ENCODE measurements at places on chromosomes 2 and 18. TPM values are rescaled to one million over a fixed set of nuclear protein-coding genes. Genes with fewer than 3 reads are reported as not detected.

DNA sequence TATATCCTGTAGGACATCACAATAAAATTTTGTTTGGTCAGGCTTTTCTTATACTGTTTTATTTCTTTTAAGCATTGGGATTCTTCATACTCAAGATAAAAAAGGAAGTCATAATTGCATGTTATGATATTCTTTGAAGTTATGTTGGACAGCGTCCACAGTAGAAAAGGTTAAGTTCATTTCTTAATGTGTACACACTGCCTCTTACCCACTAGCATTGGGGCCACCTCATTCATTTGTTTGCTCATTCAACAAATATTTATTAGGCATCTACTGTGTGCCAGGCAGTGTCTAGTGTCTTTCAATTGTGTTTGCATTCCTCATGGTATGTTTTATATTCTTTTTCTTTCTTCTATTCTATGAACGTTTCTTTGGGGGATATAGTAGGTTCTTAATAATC is 70.2 kb downstream of the PTPRM start:
- no peaks in the 10 kb centered on the region for H3K36me3 ChIP-seq
- H3K4me1 ChIP-seq: peaks cover 5% of the 10 kb centered on the region
- no peak for DNase-seq
- no peaks in the 10 kb centered on the region for H3K27me3 ChIP-seq
- no peak overlapping the region for H3K27ac ChIP-seq
- H3K4me3 ChIP-seq: no peak overlapping the region

DNA sequence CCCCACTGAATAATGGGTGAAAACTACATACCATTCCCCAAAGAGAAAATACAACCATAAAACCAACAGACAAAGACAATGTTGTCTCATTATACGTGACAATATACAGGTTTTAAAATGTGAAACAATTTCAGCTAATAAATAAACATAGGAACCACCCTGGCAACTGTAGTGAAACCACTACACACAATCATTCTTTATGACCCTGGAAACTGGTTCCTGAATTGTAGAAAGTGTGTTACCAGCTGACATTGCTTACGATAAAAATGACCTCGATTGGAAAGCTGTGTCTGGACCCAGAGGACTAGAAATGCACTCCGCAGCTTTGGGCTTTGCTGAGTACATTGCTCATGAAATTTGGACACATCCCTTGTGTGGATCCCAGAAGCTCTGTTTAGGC is 73.9 kb upstream of the LPIN2 start:
- no peak overlapping the region for H3K27ac ChIP-seq
- DNase-seq: no peak
- no peaks in the 10 kb centered on the region for H3K27me3 ChIP-seq
- H3K4me1 ChIP-seq: peaks cover 33% of the 10 kb centered on the region

DNA sequence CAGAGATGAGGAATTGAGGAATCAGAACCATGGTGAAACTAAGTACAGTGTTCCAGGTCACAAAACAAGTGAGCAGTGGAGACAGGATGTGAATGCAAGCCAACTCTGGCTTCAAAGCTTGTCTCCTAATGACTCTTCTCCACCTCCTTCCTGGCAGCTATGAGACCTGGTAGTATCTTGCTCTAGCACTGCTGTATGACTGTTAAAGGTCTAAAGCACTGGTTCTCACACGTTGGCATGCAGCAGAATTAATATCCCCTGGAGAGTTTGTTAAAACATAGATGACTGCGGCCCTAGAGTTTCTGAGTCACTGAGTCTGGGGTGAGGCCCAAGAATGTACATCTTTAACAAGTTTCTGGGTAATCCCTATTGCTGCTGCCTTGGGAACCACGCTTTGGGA is 63.3 kb downstream of the SUCLG1 start:
- H3K4me3 ChIP-seq: no peak overlapping the region
- H3K4me1 ChIP-seq: peaks cover 14% of the 10 kb centered on the region
- no peak for DNase-seq

DNA sequence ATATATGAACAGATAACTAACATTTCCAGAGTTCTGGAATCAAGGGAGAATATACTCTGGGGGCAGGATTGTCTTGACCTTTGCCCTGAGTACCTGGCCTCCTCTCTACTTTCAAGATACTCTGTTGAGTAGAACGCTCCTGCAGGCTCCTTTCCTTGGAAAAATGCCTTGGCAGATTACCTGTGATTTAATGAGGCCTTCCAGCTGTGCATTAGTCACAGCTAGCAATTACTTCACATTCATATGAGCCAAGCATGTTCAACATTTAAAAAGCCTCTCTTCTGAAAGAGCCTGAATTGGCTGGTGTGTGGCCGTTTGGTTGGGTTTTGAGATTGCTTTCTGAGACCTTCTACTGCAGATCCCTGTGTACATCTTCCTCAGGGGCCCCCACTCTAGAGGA is 142.2 kb downstream of the PLCL1 start:
- H3K27ac ChIP-seq: no peak overlapping the region
- H3K4me3 ChIP-seq: no peak overlapping the region

- peaks cover 5% of the 10 kb centered on the region for H3K4me1 ChIP-seq
- peaks cover 32% of the 10 kb centered on the region for H3K36me3 ChIP-seq
- peak overlapping the region; percentile 98 for H3K4me3 ChIP-seq
- DNase-seq: no peak
Observed at GRCh38 chr2:97645112-97645694, 659 bp upstream of the COX5B start.

- DNase-seq: peak; percentile 21
- H3K27me3 ChIP-seq: no peaks in the 10 kb centered on the region
- no peaks in the 10 kb centered on the region for H3K36me3 ChIP-seq
- peaks cover 17% of the 10 kb centered on the region for H3K4me1 ChIP-seq
- H3K27ac ChIP-seq: peak overlapping the region; percentile 54
- H3K4me3 ChIP-seq: peak overlapping the region; percentile 31
Observed at GRCh38 chr18:985212-985661, 80.6 kb downstream of the ADCYAP1 start.

- no peak for DNase-seq
- H3K4me3 ChIP-seq: no peak overlapping the region
- no peaks in the 10 kb centered on the region for H3K27me3 ChIP-seq
- H3K36me3 ChIP-seq: peaks cover 17% of the 10 kb centered on the region
Observed at GRCh38 chr18:24086082-24086481, 52.8 kb upstream of the CABYR start.

GRCh38 chr18:45156946-45157345 is 458.3 kb upstream of the SLC14A2 start:
- no peak overlapping the region for H3K4me3 ChIP-seq
- H3K36me3 ChIP-seq: no peaks in the 10 kb centered on the region
- no peaks in the 10 kb centered on the region for H3K27me3 ChIP-seq
- H3K4me1 ChIP-seq: no peaks in the 10 kb centered on the region

GRCh38 chr2:156470975-156471583 is 34.9 kb downstream of the GPD2 start:
- H3K27ac ChIP-seq: no peak overlapping the region
- peaks cover 34% of the 10 kb centered on the region for H3K4me1 ChIP-seq
- no peak for DNase-seq
- H3K36me3 ChIP-seq: no peaks in the 10 kb centered on the region

- H3K4me1 ChIP-seq: peaks cover 13% of the 10 kb centered on the region
- DNase-seq: no peak
- H3K36me3 ChIP-seq: no peaks in the 10 kb centered on the region
- H3K4me3 ChIP-seq: no peak overlapping the region
Observed at GRCh38 chr18:25814841-25815458, 275.5 kb downstream of the SS18 start.

Gene DUSP11
- 16.8 TPM for total RNA-seq

Gene THUMPD2
- total RNA-seq: 19.6 TPM

Data from WTC11 (cell line).